OCI-M1 (cell line): ENCODE measurements at places on chromosomes 5 and 9.

GRCh38 chr5:33793836-33794549 lies 97.8 kb downstream of the ADAMTS12 start:
- no peak for DNase-seq

DNA sequence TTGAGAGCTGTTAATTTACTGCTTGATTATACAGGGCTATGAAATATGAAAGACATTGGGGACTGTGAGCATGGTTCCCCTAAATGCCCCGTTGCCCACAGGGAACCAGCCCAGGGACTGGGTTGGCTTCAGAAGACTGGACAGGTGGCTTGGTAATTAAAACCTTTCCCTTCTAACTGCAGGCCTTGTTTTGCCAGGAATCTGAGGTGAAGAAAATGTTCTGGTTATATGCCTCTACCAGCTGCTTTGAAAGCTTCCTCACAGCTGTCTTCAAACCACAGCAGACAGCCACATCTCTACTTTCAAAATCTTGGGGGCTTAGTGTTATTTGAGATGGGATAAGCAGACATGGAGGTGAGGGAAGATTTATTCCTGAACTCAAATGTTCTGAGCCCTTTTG lies 153.3 kb upstream of the SPRY4 start:
- no peak for DNase-seq

DNA sequence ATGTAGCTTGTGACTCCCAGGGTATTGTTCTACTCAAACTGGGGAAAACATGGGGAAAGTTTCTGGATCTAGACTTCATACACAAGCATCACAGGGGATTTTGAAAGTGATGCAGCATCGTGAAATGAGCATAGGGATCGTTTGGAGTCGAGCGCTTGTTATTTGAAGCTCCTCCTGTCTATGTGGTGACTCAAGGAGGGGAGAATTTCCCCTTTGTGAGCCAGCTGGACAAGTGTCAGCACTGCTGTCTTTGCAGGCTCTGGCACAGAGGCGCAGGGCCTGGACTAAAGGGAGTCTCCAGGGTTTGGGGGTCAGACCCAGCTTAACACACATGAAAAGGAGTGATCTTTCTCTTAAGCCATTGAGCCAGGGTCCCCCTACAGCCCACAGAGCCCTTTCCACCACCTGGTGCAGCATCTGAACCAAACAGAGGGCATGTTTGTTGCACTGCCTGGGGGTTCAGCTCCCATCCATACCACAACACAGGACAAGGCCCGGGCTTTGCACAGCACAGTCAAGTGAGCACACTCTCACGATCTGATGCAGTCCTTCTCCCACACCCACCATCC lies 51.0 kb downstream of the IRF1 start:
- no peak for DNase-seq

DNA sequence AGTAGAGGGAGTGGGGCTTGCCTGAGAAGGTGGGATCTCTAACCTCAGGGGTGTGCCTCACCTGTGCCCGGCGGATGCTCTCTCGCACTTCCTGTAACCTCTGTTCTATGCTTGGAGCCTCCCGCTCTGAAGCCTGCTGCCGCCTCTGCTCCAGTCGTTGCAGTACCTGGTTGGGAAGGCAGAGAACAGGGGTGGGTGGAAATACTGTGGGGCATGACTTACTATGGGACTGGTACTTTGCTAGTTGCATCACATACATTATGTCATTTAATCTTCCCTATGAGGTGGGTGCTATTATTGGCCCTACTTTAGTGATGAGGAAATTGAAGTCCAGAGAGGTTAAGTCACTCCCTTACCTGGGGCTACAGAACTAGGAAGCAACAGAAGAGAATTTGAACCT lies 5.2 kb downstream of the FCHSD1 start:
- no peak for DNase-seq

DNA sequence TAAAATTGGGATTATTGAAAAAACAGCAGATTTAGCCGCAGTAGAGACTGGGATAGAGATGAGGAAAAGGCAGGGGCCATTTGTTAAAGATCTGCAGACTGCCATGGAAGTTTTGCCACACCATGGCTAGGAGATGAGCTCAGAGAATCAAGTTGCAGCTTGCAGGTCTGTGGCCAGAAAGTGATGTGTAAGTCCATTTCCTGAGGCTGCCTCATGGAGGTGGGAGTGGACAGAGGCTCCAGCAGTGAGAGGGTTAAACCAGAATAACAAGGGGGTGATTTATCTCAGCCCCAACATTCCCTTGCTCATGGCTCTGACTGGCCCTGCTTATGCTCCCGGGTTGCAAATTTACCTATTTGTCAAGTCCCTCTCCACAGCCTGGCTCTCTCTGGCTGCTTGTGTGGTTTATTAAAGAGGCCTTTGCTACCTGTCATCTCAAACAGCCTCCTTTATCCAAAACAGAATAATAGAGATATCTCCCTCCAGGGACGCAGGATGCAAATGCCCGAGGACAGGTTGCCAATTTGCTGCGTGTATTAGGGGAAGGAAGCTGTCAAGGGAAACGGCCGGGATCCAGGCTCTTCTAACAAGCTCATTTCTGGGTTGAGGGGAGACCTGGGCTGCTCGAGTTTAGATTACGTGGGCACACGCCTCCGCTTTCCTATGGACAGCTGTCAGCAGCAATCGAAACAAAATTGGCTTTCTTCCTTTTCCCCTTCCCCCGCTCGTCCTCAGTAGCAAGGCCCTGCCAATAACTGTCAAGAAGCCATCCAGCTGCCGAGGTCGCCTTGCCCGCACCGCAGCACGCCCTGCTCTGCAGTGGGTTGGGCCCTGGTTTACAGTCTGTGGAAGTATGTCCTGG lies 72.8 kb upstream of the PITX1 start:
- no peak for DNase-seq

DNA sequence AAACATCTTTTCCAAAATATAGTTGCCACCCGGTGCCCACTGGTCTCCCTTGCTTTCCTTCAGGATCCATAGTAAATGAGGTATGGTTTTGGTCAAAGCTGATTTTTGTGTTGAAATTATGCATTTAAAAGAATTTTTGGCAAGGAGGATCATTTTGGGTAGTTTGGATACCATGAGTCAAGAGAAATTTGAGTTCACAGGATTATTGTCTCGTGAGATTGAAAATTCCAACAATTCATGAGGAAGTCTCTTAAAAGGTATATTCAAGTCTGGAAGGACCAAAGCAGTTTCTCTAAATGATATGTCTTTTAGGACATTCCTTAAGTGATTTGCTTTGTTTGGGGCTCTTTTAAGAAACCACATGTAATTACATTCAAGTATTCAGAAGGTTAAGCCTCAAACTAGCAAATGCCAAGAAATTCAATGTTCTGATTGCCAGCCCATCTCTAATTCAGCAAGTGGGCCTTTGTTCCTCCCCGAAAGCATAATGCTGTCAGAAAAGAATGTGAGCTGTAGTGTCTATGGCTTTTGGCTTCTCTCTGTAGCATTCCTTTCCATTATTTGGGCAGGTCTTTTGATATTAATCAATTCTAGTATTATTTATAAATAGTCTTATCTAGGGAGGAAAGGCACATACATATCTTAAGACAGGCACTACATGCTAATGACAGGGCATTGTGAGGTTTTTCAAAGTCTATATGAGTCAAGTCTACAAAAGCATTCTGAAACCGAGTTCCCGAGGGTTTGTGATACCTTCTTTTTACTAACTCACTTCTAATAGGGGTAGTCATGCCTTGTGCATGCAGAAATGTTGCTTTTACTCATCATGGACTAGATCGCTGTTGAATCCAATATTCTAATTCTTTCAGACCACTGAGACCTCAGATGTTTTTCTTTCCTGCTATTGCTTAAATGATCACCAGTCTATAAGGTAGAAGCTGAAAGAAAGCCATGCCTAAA lies 453.9 kb downstream of the ENC1 start:
- DNase-seq = no peak

- DNase-seq = no peak
These were observed 145.1 kb upstream of the IRX2 start for GRCh38 chr5:2896371-2897275.

DNA sequence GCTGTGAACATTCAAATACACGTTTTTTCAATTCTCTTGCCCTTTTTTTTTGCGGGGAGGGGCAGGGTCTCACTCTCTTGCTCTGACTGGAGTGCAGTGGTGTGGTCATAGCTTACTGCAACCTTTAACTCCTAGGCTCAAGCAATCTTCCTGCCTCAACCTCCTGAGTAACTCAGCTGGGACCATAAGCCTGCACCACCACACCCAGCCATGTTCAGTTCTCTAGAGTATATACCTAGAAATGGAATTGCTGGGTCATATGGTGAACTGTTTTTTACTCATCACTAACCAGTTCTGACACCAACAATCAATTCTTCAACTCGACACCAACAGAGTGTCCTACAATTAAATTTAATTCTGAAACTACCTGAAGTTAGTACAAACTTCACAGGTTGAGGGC lies 85.5 kb upstream of the ZNF169 start:
- DNase-seq = no peak

DNA sequence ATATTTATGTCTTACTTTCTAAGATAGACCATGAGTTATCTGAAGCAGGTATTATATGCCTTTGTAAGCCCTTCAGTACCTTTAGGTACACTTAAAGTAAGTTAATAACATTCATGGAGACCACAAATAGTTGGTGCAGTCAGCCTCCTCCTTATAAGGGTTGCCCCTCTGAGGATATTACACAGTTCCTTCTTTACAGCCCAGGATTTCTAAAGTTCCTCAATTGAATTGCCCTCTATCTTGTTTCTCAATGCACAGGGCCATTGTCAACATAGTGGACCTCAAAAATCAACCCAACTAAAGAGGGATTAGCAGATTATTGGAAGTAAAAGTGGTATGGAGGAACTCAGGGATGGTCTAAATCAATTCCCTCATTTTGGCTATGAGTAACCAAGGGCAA lies 50.3 kb downstream of the HMHB1 start:
- peak; percentile 41 for DNase-seq

DNA sequence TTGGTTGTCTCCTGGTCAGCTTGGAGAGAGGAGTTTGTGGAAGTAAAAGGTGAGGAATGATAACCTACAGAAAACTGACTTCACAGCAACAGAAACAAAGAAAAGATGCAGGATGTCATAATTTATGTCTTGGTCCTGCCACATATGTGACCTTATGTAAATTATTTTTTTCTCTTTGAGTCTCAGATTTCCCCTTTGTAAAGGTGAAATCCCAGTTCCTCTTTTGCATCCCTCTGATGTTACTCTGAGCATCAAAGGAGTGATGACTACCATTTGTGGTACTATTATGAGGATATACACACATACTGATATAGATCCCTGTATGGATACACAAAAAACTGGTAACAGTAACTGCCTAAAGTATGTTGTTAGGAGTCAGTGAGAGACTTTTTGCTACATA lies 1.4 kb upstream of the THG1L start:
- DNase-seq = no peak

DNA sequence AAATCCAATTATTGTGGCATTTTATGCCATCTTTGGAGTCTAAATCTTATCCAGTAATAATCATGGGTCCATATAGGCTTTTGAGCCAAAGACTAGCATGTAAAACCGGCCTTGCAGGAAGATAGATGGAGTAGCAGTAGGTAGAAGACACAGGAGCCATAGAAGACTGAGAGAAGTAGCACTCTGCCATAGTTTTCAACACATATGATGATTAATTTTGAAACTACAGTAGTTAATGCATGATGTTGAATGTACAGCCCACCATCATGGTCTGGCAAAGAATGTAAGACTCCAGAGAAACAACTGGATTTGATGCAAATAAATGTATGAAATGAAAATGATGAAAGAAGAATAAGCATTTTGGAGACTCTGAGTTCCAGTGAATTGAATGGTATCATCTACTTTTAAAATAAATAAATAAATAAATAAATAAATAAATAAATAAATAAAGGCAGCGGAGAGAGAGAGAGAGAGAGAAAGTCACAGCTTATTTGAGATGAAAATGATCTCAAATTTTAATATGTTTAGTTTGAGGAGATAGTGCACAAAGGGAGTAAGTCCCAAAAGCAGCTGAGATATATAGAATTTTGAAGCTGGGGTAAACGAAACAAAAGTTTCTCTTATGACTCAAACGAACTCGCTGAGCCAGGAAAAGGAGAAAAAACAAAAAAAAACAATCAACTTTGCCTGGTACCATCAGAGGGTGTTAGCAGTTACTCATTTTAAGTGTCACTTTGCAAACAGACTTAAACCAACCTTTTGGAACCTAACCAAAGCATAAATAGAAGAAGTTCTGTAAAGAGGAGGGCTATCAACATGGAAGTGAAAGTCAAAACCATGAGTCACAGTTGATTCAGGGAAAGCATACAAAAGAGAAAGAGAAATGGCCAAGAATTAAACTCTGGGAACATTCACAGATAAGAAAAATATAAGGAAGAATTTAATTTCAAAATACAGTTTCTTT lies 388.7 kb downstream of the CETN3 start:
- DNase-seq = peak; percentile 74

DNA sequence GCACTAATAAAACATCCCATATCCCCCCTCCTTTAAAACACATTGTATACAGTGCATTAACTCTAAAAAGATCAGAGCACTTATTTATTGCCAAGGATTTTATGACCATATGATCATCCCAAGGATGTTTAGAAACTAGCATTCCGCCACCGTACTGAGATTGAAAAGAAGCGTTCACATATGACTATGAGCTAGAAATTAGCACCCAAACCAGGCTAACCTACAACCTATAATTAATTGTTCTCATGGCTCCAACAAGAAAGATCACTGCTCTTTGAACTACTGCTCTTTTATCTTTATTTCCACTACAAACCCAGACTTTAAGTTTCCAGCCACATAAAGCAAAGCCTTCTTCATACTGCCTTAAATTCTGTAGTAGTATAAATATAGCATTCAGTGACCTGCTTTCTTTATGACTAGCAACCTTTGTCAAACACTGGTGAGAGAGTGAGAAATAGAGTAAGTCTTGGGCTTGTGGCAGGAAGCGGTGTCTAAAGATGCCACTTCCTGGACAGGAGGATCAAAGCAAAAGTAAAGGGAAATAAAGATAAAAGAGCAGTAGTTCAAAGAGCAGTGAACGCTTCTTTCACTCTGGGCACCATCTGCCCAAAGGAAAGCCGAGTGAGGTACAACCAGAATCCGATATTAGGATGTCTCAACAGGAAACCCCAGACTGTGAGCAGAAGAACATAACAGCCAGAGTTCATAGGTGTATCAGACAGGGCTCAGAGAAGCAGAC lies 151.1 kb upstream of the ERCC6L2 start:
- DNase-seq = no peak

DNA sequence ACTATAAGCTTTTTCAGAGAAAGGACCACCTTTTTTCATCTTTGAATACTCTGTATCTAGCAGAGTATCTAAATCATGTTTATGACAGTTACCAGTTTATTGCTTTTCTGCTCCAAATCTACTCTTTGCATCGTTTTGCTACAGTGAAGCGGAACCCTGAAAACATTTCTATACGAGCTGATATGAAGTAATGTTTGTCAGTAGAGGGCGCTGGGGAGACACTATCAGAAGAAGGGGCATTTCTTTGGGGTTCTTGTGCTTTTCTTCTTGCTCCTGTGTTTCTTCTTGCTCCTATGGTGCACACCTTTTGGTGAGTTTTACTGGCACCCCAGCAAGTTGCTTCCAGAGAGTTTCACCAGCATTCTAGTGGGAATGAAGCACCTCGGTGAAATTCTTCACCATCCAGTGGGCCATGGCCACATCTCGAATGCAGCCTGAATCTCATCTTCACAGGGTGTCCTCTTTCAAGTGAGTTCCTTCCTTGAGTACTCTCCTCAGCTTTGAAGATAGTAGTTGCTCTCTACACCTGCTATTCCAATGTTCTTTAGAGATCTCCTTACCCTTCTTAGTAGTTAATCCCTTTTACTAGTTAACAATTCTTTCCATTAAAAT lies 98.4 kb downstream of the FGF1 start:
- peak; percentile 43 for DNase-seq

GRCh38 chr9:35858458-35858857 lies 11.7 kb downstream of the OR13J1 start:
- DNase-seq = no peak

- no peak for DNase-seq
These were observed 1.1 kb downstream of the HEXB start for GRCh38 chr5:74685979-74686631.
